Activated T-cell treated with anti-CD3 and anti-CD28 coated beads, Interleukin-2, amount 50 U/mL, for 48 hours (primary cell): ENCODE measurements at places on chromosomes 4 and X.

DNA sequence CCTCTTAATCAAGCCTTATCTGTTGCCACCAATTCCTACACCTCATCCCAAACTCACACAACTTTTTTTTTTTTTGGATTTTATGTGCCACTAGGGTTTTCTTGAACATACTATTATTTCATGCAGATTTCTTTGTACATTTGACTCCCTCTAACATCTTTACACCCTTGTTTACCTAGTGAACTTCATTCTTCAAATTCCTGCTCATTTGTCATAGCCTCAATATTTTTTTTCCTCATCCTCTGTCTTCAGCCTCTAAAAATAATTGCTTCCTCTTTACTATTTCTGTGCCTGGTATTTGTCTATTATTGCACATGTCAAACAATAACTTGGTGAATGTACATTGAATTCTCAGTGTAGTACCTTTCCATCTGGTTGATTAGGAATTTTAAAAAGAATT lies 22.0 kb downstream of the NBDY start:
- no peak for DNase-seq

DNA sequence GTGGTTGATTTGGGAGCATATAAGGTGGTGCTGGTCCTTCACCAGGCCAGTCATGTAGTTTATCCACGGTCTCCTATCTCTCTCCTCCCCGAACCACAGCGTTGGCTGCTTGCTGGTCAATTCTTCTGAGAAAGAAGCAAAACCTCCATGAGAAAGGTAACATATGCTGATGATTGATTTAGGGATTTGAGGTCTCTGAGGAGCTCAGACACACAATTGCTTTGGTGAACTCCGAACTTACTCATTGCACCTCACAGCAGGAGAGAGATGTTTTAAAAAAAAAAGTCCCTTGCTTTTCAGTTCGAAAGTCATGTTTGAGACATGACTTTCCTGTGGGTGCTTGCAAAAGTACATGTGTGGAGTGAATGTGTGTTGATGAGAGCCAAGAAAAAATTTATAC lies 100.2 kb downstream of the TSPAN7 start:
- DNase-seq = no peak

DNA sequence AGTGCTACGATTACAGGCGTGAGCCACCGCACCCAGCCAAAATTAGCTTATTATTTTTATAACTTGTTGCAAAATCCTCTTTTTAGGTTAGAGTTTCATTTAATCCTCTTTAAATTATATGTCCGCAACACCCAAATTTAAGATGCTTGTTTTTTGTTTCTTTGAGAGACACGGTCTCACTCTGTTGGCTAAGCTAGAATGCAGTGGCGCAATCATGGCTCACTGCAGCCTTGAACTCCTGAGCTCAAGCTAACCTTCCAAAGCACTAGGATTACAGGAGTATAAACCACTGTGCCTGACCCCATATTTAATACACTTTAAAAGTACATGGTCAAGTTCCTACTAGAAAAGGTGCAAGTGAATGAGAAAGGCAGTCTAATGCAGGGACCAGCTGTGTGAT lies 2.2 kb downstream of the RBBP7 start:
- DNase-seq = no peak

DNA sequence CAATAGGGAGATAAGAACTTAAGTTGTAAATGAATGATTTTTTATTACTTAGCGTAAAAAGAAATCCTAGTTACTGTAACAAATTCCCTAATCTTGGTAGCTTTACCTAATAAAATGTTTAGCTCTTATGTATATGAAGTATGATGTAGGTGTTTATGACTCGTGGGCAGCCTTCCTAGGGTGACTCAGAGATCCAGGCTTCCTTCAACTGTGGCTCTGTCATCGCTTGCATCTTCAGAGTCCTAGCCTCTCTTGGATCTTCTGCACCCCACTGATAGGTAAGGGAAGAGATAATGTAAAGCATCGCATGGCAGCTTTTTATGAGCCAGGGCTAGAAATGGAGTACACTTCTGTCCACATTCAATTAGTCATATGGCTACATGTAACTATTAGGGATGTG lies 165.6 kb upstream of the GLRA2 start:
- DNase-seq = no peak

- DNase-seq = no peak
Observed at GRCh38 chr4:769511-769910, 56.4 kb downstream of the CPLX1 start.

GRCh38 chr4:33226133-33226532 lies 2506.0 kb downstream of the PCDH7 start:
- DNase-seq = no peak
